ENCODE measurements at places on chromosomes 4 and X.

GRCh38 chr4:137000432-137000831 is 531.9 kb downstream of the PCDH18 start:
- no peak for ATAC-seq
- H3K4me1 ChIP-seq = no peaks in the 10 kb centered on the region
- no peaks in the 10 kb centered on the region for H3K27me3 ChIP-seq
- no peaks in the 10 kb centered on the region for H3K36me3 ChIP-seq
- H3K27ac ChIP-seq = no peak overlapping the region

GRCh38 chrX:45745479-45745878 is 544.8 kb upstream of the DIPK2B start:
- no peak overlapping the region for H3K4me3 ChIP-seq
- peaks cover 13% of the 10 kb centered on the region for H3K4me1 ChIP-seq
- no peaks in the 10 kb centered on the region for H3K27me3 ChIP-seq
- peaks cover 11% of the 10 kb centered on the region for H3K36me3 ChIP-seq
- ATAC-seq = no peak
- H3K27ac ChIP-seq = no peak overlapping the region

- no peaks in the 10 kb centered on the region for H3K36me3 ChIP-seq
- no peak overlapping the region for H3K4me3 ChIP-seq
- H3K4me1 ChIP-seq = no peaks in the 10 kb centered on the region
- ATAC-seq = no peak
- H3K27me3 ChIP-seq = no peaks in the 10 kb centered on the region
- no peak overlapping the region for H3K27ac ChIP-seq
Measured at GRCh38 chrX:38754102-38754790, 47.0 kb upstream of the MID1IP1 start.

DNA sequence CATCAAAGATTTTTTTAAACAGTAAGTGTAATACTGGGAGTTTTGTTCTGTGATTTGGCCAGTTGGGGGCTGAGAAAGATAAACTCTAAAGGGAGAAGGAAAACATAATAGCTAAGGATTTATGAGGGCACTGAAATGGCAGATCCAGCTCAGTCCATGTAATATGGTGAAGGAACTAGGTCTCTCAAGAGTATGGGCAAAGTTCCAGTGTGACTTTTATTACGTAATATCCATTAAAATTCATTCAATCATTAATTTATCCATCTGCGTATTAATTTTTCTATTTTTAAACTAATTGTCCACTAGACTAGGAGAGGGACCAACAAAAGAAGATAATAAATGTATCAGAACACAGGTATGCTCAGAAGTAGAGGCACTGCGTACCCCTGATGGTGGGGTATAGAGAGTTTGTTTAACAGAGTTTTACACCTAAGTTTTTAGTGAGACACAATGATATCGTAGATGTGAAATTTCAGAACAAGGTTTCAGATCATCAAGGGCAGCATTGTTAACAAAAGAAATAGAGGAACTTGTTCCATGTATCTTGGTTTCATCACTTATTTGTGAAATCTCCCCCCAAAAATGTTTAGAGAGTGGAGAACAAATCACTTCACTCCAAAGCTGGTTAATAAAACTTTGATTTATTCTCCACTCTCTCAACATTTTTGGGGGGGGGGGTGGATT is 351.1 kb downstream of the GRXCR1 start:
- no peak overlapping the region for H3K27ac ChIP-seq
- H3K4me1 ChIP-seq = no peaks in the 10 kb centered on the region
- H3K4me3 ChIP-seq = no peak overlapping the region
- no peaks in the 10 kb centered on the region for H3K27me3 ChIP-seq
- ATAC-seq = no peak

DNA sequence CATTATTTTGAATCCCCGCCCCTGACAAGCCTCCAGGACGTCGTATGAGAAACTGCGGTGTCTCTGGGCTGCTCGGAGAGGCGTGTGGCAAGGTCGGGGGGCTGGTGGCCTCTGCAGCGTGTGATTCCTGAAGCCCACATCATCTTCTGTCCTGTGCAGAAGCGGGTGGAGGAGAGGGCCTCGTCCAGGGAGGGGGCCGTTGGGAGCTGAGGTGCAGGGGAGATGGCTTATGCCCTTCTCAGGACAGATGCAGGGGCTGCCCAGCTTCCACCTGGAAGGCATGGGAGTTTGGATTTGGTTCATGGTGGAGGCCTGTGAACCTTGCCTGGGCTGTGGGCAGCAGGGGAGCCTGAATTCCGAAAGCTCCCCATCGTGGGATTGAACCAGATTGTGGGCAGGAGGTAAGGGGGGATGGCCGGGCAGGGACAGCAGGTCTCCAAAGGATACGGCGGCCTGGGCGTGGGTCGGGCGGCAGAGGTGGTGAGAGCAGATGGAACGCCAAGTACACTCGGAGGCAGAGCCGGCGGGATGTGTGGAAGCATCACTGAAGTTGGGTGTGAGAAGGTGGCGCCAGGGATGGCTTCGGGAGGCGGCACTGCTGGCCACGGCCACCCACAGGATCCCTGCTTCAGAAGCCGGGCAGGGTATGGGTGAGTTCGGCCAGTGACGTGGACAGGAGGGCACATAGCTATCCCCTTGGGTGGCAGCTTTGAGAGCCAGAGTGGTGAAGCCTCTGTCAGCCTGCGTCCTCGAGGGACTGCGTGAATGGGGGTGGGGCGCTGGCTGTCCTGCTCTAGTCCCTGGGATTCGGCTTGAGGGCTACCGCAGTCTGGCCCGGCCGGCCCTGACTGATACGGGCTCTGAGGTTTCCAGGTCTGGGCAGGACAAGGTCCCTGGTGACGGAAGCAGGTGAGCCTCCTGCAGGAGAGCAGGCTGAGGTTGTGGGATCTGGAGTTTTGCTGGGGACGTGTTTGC is 76.3 kb upstream of the ADRA2C start:
- H3K27ac ChIP-seq = no peak overlapping the region
- no peaks in the 10 kb centered on the region for H3K36me3 ChIP-seq
- H3K27me3 ChIP-seq = peaks cover 44% of the 10 kb centered on the region
- H3K4me3 ChIP-seq = no peak overlapping the region
- H3K4me1 ChIP-seq = no peaks in the 10 kb centered on the region

GRCh38 chr4:181897935-181898334 is 345.3 kb upstream of the TENM3 start:
- no peak for ATAC-seq
- no peak overlapping the region for H3K27ac ChIP-seq
- no peak overlapping the region for H3K4me3 ChIP-seq
- H3K4me1 ChIP-seq = no peaks in the 10 kb centered on the region
- H3K27me3 ChIP-seq = no peaks in the 10 kb centered on the region

DNA sequence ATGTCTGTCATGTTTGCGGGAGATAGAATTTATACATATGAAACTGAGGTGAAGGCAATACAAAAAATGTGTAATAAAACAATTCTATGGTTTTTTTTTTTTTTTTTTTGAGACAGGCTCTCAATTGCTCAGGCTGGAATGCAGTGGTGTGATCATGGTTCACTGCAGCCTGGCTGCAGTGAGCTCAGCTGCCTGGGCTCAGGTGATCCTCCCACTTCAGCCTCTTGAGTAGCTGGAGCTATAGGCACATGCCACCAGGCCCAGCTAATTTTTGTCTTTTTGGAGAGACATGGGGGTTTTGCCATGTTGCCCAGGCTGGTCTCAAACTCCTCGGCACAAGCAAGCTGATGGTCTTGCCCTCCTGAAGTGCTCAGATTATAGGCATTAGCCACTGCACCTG is 10.1 kb downstream of the RADX start:
- no peak for ATAC-seq
- H3K4me1 ChIP-seq = no peaks in the 10 kb centered on the region
- H3K36me3 ChIP-seq = peaks cover 7% of the 10 kb centered on the region
- H3K4me3 ChIP-seq = no peak overlapping the region

DNA sequence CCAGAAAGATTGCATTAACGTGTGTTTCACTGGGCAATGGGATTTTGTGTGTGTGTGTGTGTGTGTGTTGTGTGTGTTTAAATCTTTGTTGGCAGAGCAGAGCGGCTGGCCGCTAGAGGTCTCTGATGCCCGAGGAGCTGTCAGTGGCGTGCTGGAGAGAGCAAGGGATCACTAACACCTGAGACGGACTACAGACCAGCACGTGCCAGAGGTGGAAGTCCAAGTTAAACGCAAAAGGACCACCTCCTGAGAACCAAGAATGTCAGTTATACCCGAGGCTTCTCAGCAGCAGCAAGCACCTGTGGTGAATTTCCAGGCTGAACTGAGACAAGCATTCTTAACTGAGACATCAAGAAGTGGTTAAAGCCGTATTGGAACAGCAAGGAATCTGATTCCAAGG is 9.0 kb upstream of the SLC25A14 start:
- no peak overlapping the region for H3K4me3 ChIP-seq
- no peak overlapping the region for H3K27ac ChIP-seq
- peaks cover 19% of the 10 kb centered on the region for H3K27me3 ChIP-seq
- H3K4me1 ChIP-seq = no peaks in the 10 kb centered on the region
- H3K36me3 ChIP-seq = no peaks in the 10 kb centered on the region
- ATAC-seq = peak; percentile 70

DNA sequence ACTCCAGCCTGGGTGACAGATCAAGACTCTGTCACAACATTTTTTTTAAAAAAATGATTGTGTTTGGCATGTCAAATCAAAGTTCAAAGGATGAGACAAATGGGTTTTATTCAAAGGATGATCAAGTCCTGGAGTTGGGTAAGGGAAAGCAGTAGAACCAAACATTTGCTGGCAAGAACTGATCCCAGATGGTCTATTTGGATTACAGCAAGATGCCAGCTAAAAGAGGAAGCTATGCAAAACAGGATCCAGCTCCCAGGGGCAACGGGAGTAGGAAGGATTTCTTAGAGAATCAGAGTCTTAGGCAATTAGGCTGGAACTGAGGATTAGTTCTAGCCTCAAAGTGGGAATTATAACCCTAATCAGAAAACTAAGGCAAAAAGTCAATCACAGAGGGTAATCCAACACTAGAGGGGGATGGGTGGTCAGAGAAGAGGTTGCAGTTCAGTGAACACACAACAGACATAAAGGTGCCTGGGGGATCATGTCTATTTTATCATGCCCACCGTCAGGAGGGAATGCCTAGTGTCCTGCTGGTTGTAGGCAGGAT is 133.0 kb upstream of the PLS3 start:
- H3K4me1 ChIP-seq = no peaks in the 10 kb centered on the region
- H3K36me3 ChIP-seq = no peaks in the 10 kb centered on the region
- no peaks in the 10 kb centered on the region for H3K27me3 ChIP-seq
- no peak overlapping the region for H3K4me3 ChIP-seq
- no peak for ATAC-seq

DNA sequence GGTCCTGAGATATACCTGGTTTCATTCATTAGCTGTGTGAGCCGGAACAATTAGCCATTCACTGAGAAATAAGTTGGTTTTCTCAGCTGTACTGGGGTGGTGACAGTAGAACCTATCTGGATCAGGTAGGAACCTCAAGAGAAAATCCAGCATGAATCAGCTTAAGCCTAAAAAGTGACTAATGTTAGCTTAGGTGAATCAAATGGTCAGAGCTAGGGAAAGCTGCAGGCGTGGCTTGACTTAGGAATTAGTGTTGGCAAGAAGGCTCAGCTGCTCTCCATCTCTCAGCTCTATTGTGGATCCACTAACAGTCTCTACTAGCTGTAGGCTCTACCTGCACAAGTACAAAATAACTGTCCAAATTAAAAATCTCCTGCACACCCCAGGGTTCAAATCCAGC is 1025.5 kb downstream of the RAB28 start:
- ATAC-seq = no peak
- H3K36me3 ChIP-seq = no peaks in the 10 kb centered on the region
- H3K27ac ChIP-seq = no peak overlapping the region

GRCh38 chrX:11792461-11793421 is 34.7 kb downstream of the MSL3 start:
- H3K27me3 ChIP-seq = no peaks in the 10 kb centered on the region
- peak overlapping the region; percentile 28 for H3K4me3 ChIP-seq
- no peaks in the 10 kb centered on the region for H3K36me3 ChIP-seq

- peaks cover 8% of the 10 kb centered on the region for H3K4me1 ChIP-seq
- no peak overlapping the region for H3K27ac ChIP-seq
- no peaks in the 10 kb centered on the region for H3K27me3 ChIP-seq
- H3K36me3 ChIP-seq = no peaks in the 10 kb centered on the region
- peak; percentile 37 for ATAC-seq
- no peak overlapping the region for H3K4me3 ChIP-seq
Measured at GRCh38 chr4:14877246-14878225, 124.7 kb upstream of the CPEB2 start.

GRCh38 chr4:143390764-143391163 is 54.1 kb downstream of the GAB1 start:
- no peak overlapping the region for H3K4me3 ChIP-seq
- H3K27ac ChIP-seq = no peak overlapping the region
- H3K36me3 ChIP-seq = no peaks in the 10 kb centered on the region
- no peak for ATAC-seq
- peaks cover 25% of the 10 kb centered on the region for H3K27me3 ChIP-seq
- H3K4me1 ChIP-seq = no peaks in the 10 kb centered on the region

GRCh38 chr4:183639291-183639690 is 19.7 kb downstream of the RWDD4 start:
- no peak for ATAC-seq
- no peaks in the 10 kb centered on the region for H3K4me1 ChIP-seq
- no peak overlapping the region for H3K4me3 ChIP-seq
- H3K27ac ChIP-seq = no peak overlapping the region
- peaks cover 25% of the 10 kb centered on the region for H3K36me3 ChIP-seq

DNA sequence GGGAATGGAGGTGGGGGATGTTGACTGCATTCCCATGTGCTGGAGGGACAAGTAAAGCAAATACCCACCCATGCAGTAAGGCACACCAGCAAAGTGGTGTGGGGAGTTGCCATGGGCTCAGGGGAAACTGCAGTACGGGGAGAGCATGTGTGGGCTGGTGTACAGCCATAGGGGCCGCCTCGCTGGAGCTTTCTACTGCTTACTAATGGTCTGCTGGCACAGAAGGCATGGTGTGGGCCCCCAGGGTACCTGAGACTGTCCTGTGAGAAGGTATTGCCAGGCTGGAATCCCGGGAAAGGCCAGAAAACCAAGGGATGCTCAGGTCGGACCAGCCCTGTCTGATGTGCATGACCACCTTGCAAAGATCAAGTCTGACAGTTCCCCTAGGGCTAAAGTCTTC is 199.1 kb downstream of the ARHGEF9 start:
- no peaks in the 10 kb centered on the region for H3K27me3 ChIP-seq
- no peaks in the 10 kb centered on the region for H3K4me1 ChIP-seq
- no peak overlapping the region for H3K4me3 ChIP-seq
- no peak for ATAC-seq
- H3K27ac ChIP-seq = no peak overlapping the region

GRCh38 chr4:24884902-24885301 is 27.9 kb downstream of the CCDC149 start:
- no peak for ATAC-seq
- no peak overlapping the region for H3K4me3 ChIP-seq
- H3K4me1 ChIP-seq = no peaks in the 10 kb centered on the region
- H3K36me3 ChIP-seq = no peaks in the 10 kb centered on the region
- no peak overlapping the region for H3K27ac ChIP-seq
- H3K27me3 ChIP-seq = peaks cover 18% of the 10 kb centered on the region

DNA sequence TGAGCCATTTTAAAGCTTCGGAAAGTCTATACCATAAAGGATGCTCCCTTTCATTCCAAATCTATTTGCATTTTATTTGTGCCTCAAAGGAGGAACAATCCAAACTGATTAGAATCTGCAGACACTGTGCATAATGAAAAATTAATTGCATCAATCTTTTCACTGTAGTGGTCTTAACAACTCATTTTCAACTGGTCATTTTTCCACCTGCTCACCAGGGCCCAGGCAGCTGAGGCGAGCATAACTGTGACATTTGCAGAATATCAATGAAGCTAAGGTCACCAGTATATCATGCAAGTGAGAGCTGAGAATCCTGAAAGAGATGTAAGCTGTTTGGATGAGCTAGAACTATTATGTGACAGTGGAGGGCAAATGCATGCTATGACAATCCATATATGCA is 387.3 kb upstream of the TECRL start:
- H3K27me3 ChIP-seq = no peaks in the 10 kb centered on the region
- no peak for ATAC-seq
- H3K36me3 ChIP-seq = no peaks in the 10 kb centered on the region
- H3K4me3 ChIP-seq = no peak overlapping the region
